ENCODE measurements at places on chromosomes 1 and 21.

DNA sequence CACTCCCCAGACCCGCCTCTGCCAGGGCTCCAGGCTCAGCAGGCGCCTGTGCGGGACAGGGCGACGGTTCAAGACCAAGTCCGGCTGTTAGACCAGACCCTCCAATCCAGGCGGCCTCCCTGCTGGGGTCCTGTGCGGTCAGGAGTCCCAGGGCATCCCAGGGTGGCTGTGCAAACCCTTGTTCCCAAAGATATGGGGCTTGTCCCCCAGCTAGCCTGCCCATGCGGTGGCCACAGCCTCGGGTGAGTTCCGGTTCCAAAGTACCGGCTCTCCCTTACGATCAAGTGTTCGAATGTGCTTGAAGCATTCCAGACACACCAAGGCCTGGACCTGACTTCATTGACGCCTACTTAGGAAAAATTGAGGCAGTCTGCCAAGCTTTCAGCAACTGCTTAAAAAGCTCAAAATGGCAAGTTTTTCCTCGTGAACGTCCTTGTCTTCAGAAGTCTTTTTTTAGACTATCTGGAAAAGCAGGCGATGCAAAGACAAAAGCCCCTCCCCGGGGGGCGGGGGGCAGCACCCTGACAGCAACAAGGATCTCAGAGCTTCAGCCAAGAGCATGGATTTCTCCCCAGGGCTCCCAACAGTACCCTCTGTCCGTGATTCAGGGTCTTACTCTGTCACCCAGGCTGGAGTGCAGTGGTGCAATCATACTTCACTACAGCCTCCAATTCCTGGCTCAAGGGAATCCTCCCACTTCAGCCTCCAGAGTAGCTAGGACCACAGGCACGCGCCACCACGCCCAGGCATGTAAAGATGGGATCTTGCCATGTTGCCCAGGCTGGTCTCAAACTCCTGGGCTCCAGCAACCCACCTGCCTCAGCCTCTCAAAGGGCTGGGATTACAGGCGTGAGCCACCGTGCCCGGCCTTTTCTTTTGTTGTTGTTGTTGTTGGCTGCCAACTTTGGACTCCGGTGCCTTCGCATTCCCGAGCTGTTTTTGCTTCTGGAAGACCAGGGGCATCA lies 2.3 kb downstream of the FAAP20 start:
- no peak for DNase-seq

GRCh38 chr21:45950740-45951515 lies 30.6 kb upstream of the COL6A1 start:
- peak; percentile 48 for DNase-seq

GRCh38 chr1:44405031-44405797 lies at the start of gene RNF220:
RNF220 (plus strand) TSS chr1:44405255.
- DNase-seq, result peak; percentile 72

DNA sequence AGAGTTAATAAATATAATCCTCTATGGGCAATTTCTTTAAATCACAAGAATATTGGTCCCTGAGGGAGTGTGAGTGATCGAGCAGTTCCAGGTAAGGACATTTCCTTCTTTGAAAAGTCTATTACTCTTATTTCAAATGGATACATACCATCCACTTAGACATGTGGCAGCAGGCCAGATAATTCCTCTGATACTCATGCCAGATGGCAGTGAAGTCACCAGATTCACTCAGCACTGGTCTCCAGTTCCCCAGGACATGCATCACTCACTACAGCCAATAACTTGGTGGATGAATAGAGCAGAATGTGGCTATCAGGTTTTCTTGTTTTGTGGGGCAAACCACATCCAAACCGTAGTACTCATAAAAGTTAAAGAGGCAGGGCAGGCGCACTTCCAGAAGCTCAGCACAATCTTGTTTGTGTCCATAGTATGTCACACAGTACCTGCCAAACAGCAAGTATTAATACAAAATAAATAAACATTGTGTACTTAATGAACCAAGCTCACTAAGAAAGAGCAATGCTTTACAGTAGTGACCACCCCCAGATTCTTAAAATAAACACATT lies 74.2 kb upstream of the CD53 start:
- DNase-seq, result peak; percentile 3

GRCh38 chr1:204442376-204443259 lies 31.0 kb upstream of the PPP1R15B start:
- DNase-seq, result no peak

GRCh38 chr1:236848274-236848923 lies 53.3 kb downstream of the MTR start:
- no peak for DNase-seq

DNA sequence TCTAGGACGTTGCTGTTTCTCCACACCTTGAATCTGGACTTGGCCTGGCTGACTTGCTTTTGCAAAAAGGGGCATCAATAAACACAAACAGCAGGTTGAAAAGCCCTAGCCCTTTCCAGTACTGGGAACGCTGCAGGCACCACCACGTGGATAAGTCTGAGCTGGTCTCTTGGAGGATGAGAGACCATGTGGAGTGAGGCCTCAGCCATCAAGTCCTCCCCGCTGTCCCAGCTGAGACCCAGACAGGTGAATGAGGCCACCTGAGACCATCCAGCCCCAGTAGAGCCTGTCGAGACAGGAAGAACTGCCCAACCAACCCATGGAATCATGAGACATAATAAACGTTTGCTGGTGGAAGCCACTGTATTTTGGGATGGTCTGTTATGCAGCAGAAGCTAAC lies 688.7 kb downstream of the PTPRU start:
- no peak for DNase-seq

DNA sequence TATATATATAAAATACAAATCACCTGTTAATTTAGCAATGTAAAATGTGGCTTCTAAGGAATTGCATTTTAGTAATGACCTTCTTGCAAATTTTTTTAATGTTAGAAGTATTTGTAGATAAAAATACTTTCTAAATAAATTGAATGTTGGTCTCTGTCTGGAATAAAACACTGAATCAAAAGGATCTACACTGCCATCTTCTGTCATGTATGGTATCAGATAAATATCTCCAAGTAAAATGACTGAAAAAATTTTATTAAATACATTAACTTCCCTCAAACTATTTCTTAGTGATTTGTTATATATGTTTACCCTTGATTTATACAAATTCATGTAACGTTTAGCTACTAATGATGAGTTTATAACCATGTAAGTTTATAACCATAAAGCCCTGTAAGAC lies 2029.3 kb downstream of the MRPL39 start:
- no peak for DNase-seq
